ENCODE measurements at places on chromosomes 1 and 21.

DNA sequence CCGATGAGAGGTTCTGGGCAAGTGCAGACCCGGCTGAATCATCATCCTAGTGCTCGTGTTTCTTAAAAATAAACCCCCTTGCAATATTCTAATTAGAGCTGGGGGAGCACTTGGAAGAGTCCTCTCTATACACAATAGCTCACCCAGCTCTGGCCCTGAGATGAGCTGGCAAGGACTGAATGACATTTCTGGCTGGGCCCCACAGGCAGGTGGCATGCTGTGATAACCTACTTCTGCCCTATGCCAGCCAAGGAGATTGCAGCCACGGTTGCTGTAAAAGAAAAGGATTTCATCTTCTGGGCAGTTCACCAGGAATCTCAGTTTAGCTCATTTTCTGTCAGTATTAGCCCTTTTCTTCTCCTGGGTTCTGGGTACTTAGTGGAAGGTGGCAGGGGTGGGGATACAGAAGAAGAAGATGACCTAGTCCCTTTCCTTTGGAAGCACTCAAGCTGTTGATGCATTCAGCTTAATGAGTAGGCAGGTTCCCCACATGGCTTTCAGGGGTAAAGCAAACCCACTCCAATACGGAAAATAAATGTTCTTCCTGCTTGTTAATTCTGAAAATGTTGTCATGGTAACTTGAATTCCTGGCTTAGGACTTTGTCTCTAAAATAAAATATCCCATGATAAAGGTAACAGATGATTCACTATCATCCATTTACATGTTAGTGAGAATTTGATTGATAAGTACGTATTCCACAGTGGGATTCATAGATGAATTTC, 32.2 kb downstream of the VASH2 start:
- DNase-seq, result peak; percentile 6

- DNase-seq, result no peak
Observed at GRCh38 chr1:24275510-24275909, 43.6 kb upstream of the GRHL3 start.

DNA sequence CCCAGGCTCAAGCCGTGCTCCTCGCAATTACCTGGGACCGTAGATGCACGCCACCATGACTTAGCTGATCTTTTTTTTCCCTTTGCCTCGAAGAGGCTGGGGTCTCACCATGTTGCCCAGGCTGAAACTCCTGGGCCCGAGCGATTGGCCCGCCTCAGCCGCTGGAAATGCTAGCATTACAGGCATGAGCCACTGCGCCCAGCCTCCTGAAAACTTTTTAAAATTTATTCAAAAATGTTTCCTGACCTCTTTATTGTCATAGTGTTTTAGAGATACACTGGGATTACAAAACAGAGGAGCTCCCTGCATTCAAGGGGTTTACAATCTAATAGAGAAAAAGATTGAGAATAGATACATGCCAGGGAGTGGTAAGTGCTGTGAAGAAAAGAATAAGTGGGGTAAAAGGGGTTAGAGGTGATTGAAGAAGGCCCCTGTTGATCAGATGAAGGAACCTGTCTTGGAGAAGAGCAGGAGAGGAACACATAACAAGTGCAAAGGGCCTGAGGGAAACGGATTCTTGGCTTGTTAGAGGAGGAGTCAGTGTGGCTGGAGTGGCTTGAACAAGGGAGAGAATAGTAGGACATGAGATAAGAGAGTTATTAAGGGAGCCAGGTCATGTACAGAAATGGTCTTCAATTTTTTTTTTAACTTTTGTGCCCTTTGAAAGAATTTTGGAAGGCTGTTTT, 1.7 kb upstream of the TRIM33 start:
- DNase-seq, result no peak

DNA sequence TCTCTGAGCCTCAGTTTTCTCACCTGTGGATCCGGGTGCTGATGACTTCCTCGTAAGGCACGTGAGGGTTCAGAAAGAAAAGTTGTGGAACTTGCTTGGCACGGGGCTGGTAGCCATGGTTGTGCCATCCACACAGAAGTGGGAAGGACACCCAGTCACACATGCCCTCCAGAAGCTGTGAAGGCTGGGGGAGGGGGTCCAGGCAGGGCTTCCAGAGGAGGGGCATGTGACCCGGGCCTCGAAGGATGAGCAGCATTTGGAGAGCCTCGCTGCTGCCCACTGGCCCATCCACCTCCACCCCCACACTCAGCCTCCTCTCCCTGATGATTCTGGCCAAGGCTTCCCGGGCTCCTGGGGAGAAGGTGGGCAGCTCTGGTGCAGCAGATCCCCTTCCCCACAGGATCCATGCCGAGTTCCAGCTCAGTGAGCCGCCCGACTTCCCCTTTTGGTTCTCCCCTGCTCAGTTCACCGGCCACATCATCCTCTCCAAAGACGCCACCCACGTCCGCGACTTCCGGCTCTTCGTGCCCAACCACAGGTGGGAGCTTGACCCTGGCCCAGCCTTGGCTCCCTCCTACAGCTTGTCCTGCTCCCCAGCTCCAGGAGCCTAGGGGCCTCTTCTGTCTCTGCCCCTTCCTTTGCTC, 9.4 kb downstream of the SELENON start:
- no peak for DNase-seq

DNA sequence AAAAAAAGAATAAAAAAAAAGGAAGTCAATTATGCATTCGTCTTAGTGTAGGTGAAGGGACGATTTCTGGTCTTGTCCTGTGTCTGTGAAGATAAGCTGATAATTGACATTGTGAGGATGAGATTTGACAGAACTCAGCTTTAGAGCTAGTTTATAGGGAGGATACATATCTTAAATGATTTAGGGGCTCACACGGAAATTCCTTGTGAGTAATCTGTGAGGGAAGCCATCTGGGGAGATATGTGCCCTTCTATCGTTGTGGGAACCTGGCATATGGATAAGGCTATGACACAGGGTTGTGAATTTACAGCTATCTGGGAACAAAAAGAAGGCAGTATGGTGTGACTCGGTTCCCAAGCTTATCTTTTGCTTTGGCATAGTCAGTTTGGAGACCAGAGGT, 71.1 kb downstream of the RABGAP1L start:
- no peak for DNase-seq

DNA sequence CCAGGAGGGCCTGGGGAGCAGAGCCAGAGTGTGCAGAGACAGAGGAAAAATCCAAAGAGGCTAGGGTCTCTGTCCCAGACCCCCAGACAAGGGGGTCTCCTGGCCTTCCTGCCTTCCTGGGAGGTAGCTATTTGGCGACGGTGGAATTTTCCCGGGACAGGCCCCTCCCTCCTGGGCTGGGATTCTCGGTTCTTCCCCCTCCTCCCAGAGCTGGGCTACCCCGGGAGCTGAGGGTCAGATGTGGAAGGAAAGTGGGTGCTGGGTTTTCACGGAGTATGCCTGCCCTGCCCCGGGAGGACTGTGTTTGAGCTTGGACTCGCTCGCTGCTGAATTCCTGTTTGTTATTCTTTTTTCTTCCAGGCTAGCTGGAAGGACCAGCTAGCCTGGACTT, 759 bp downstream of the AMPD2 start:
- no peak for DNase-seq

DNA sequence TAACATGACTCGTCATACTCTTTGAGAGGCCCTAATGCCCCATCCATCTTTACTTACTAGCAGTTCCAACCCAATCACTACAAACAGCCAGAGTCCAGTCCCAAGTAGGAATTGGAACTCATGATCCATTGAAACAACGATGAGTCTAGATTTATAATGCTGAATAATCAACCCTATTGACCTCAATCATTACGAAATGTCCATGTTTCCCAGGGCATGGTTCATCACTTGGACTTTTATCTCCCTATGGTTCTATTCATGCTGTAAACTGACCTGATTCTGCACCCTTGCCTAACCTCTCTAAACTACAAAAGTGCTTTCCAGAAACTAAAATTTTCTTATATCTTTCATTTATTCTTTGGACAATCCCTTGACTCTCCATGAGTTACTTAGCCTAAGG, 840.0 kb upstream of the B3GALT2 start:
- no peak for DNase-seq

- DNase-seq, result no peak
Observed at GRCh38 chr1:204321665-204322064, 38.1 kb downstream of the PLEKHA6 start.

DNA sequence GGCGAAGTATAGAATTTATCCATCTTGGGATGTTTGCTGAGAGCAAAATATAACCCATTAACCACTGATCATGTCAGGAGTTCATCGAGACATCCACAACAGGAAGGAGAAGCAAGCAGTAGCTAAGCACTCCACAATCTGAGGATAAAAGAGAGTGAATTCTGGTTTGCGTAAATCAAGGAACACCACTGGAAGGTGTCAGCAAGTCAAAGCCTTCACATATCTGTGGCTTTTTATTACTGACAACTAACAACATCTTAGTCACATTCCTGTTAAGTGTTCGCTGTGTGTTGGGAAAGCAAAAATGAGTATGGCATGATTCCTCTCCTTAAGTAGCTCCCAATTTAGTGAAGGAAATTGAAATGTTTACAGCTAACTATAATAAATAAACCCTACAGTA, 44.5 kb upstream of the DARS2 start:
- no peak for DNase-seq

DNA sequence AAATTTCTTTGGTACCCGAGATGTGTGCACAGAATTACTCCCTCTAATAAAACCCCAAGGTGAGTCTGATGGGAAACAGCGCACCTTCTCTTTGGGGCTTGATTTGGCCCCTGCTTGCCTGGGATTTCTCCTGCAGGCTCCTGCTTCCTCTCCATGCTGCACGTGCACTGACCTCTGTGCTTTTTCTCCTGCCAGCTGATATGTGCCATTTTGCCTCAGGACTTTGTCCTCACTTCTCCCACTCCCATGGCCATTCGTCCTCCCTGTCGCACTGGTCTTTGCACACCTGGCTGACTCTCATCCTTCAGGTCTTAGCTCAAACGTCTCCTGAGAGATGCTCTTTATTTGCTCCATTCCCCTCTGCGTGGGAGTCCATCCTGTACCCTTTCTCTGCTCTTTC, 1.2 kb downstream of the CBR1 start:
- DNase-seq, result no peak

GRCh38 chr1:163275222-163275621, 46.5 kb upstream of the NUF2 start:
- DNase-seq, result no peak

- no peak for DNase-seq
Observed at GRCh38 chr1:24553931-24554330, 2.0 kb upstream of the NCMAP start.

- no peak for DNase-seq
Observed at GRCh38 chr1:193185211-193185610, 1.2 kb downstream of the B3GALT2 start.

DNA sequence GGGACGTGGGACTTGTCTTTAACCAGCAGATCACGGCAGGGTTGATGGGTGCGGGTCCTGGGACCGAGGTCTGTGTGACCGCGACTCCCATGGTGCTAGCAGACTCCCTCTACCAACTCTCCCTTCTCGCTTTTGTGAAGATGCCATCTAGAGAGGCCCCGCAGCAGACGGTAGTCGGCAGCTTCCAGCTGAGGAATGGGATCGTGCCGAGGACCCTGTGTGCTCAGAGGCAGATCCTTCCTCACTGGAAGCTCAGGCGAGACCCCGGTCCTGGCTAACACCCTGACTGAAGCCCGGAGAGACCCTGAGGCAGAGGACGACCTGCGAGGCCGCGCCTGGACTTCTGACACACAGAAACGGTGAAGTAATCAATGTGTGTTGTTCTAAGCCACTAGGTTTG, 12.5 kb upstream of the SPATC1L start:
- no peak for DNase-seq

DNA sequence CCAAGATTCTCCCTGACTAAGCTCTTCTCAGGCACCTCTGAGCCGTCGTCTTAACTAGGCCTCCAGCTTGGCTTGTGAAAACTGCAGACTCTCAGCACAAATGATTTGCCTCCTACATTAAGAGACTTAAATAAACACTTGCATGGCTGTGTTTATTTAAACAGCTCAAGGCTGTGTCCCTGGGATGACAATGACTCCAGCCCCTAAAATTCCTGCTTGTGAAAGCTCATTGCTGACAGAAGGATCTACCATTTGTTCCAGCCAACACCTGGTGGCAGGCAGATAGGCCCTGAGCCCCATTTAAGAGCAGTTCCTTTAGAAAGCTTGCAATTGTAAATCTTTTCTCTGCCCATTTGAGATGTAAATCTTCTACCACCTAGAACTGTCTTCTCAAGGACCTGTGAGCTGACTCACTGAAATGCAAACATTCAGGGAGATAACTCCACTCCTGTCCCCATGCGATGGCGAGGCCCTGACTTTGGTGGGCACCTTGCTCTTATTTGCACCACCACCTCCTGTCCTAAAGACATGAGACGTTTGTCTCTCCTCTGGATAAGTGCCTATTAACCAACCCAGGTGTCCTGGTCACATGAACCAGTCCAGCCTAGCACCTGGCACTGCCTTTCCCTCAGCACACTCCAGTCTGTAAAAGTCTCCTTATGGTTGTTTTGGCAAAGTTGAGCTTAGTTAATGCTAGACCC, 15.1 kb upstream of the PCP4 start:
- DNase-seq, result peak; percentile 38

DNA sequence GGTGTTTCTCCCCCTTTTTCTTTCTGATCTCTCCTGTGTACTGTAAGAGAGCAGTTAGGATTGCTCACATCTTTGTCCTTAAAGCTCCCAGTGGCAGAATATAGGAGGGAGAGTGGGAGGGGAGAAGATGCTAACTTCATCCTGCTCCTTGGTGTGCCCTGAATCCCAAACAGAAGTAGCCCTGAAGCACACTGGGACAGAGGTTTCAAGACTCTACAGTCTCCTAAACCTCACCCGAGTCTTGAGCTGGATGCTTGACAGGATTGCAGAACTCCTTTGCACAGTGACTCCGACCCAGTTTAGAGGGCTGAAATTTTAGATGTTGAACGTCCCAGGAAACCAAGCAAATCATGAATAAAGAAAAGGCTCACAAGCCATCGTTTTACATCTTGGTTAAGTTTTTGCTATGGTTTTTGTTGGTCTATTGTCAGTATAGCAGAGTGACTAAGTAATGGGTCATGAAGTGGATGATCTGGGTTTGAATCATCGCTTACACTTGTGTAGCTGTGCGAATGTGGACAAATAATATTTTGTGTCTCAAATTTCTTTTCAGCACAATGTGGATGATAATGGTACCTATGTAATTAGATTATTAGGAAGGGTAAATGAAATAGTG, 37.5 kb downstream of the XCL2 start:
- no peak for DNase-seq

DNA sequence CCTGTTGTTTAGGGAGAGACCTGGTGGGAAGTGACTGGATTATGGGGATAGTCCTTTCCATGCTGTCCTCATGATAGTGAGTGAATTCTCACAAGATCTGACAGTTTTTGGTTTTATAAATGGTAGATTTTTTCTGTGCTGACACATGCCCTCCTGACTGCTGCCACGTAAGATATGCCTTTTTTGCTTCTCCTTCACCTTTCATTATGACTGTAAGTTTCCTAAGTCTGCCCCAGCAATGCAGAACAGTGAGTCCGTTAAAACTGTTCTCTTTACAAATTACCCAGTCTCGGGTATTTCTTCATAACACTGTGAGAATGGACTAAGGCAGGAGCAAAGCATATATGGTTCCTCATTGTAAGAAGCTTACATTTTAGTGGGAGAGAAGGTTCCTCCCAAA, 1727.2 kb downstream of the NCAM2 start:
- DNase-seq, result no peak

DNA sequence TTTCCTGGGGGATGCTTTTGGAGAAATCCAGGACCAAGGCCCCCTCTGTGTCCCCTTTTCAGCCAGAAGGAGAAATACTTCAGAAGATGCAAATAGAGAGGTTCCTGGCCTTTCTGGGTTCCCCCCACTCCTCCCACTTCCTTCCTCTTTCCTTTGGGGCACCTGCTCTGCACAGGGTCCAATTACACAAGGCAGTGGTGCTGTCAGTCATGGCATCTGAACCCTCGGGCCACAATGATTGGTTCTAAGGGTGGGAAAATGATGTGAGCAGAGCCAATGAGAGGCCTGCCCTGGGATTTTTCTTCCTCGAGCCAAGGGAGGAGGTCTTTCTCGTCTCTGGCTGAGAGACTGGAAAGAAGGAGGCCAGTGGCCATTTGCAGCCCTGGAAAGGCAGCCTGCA, 282.2 kb downstream of the NPHP4 start:
- no peak for DNase-seq
